ENCODE measurements at places on chromosomes 11 and 22.

GRCh38 chr22:22343581-22344296 is 99.2 kb downstream of the VPREB1 start:
- DNase-seq, result no peak

GRCh38 chr11:129643031-129643721 is 172.5 kb upstream of the TMEM45B start:
- no peak for DNase-seq

DNA sequence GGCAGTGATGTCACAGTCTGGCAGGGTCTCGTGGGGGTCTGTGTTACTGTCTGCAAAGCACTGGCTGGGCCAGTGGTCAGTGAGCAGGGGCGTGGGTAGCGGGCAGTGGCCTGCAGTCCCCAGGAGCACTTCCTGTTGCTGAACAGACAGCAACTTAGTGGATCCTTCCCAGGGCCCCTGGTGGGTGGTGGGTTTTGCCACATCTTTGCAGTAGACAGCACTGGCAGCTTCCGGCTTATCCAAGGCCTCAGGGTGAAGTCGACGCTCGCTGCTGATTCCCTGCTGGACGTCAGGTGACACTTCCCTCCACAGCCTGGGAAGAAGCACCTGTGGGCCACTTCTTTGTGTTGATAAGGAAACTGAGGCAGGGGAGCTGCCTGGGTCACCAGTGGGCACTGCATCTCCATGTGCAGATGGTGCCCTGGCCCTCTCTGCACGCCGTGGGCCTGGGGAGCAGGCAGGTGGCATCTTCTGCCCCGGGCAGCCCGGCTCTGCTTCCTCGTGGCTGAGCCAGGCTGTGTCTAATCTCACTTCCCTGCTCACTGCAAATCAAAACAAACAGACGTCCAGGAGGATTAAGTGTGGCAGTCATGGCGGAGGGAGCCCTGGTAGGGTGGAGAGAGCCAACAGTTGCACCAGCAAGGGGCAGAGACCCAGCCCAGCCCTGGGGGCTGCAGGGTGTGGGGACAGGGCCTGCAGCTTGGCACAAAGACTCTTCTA is 79.8 kb downstream of the KCNQ1 start:
- DNase-seq, result no peak

- DNase-seq, result no peak
These were observed 5.9 kb upstream of the ALKBH3 start for GRCh38 chr11:43874738-43875137.

DNA sequence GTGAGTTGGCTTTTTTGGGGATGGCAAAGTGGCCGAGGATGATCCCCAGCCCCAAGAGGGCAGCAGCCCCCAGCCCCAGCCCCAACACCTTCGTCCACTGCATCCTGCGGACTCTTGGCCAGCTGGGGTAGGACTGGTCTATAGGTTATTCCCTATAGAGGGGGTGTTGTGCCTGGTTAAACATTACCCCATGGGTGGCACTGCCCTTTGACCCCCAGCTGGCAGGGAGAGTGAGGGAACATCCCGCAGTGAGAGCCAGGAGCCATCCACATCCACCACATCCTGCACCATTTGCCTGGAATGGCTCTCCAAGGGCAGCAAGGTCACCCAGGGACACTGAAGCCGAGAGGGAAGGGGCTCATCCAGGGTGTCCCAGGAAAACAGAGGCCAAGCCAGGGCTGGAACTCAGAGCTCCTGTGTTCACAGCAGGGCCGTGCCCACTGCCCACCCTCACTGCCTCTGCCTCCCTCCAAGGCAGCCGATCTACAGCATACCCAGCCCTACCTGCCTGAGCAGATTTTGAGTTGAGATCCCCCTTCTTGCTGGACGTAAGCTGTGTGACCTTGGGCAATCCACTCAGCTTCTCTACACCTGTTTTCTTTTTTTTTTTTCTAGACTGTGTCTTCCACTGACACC is at the start of gene NAALADL1:
Gene NAALADL1 (minus strand): TSS at position 135 of the 636 bp plus-strand sequence. CDS start 32 bp downstream, at position 103.
- no peak for DNase-seq

- no peak for DNase-seq
These were observed 77.9 kb upstream of the WNT11 start for GRCh38 chr11:76284161-76284560.
